ENCODE measurements at places on chromosomes 6 and 20.

GRCh38 chr6:67265996-67266921, 1368.8 kb upstream of the ADGRB3 start:
- DNase-seq: no peak

GRCh38 chr6:30494291-30494861, 5.1 kb downstream of the HLA-E start:
- DNase-seq: no peak

GRCh38 chr6:27267857-27268434, 20.4 kb downstream of the PRSS16 start:
- DNase-seq: no peak

- DNase-seq: no peak
These were observed 48.7 kb upstream of the ARMH2 start for GRCh38 chr6:24847402-24847801.

All from forelimb muscle (tissue), 1 donor.